Aorta (tissue), 5 donors: ENCODE measurements at places on chromosomes 16 and 17. TPM values are rescaled to one million over a fixed set of nuclear protein-coding genes. Genes with fewer than 3 reads are reported as not detected.
A peak's percentile ranks its signal among the peaks of the same experiment; 100 is the strongest.

GRCh38 chr17:75430159-75430974 lies 24.9 kb upstream of the GRB2 start:
- peak; percentile 56 for DNase-seq

DNA sequence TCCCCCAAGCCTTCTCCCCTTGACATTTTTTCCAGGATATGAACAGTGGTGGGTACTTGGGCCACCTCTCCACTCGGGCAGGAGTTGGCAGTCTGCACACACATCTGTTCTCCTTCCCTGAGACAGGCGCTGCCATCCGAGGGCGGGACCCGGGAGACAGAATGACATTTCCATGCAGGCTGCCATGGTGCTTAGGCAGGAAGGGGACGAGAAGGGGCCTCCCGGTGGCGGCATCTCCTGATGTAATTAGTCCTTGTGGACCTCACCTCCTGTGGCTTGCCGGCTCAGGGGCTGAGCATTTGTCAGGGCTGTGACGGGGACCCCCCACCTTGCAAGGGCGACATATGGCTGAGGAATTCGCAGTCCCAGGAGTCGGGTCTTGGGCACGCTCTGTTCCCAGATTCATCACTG lies 197.2 kb downstream of the FOXL1 start:
- DNase-seq, result no peak

Gene C16orf74
- not detected for polyA plus RNA-seq

DNA sequence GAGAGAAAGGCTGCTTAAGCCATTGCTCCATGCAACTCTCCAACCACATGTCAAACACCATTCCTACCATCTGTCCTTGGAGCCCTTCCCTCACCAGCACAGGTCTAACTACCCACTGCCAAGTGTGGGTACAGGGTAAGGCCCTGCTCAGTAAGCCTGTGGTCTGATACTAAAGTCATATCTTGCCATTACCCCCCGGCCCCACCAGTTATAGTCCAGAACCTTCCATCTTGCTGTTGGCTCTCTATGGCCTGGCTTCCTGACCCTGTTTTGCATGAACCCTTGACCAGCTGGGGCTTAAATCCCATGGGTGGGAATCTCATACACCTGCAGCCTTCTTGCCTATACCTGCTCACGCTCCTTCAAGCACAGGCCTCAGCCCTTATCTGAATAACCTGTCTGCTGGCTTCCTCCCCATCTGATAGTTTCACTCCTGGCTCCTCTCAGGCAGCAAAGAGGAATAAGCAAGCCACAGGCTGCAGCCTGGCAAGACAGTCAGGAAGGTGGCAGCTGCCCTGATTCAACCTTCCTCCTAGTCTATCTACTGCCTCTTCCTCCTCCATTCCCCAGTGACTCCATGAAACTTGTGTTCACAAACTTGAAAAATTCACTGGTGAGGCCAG lies 64.1 kb downstream of the ZFHX3 start:
- DNase-seq, result no peak

GRCh38 chr16:83130039-83130438 lies 503.3 kb downstream of the CDH13 start:
- DNase-seq, result no peak

GRCh38 chr17:43822570-43823190 lies 10.3 kb downstream of the MPP3 start:
- DNase-seq, result peak; percentile 36

Gene NUDT7
- 8.1 TPM for polyA plus RNA-seq

DNA sequence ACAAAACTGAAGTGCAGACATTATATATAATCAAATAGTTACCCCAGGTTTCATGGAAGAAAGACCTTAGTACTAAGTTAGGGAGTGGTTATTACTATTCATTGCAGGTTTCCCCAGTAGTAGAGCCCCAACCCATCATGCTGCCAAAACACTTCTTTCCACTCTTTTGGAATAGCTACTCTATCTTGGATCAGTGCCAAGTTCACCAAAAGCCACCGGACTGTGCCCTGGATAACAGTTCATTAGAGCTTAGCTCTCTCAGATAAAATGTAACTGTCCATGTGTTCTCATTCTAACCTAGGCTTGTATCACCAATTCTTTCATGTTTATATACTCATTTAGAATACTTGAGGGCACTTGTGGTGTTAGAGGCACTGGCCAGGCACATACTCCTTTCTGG lies 540.1 kb upstream of the C16orf82 start:
- DNase-seq, result no peak

Gene BAIAP3
- 2.6 TPM for polyA plus RNA-seq

DNA sequence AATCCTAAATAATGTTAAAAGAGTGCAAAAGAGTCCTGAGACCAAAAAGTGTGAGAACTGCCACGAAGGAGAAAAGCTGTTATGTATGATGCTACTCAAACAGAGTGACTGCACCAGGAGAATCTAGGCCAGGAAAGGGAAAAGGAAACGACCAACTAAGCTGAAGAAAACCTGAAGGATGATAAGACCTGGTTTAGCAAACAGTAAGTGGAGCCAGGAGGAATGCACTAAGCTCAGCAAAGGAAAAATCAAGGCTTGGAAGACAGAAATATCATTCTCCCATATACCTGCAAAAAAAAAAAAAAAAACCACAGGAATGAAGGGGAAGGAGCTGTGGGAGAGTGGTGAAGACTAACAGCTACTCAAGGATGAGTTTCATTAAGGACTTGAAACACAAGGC lies 21.1 kb downstream of the CMC2 start:
- DNase-seq, result no peak

DNA sequence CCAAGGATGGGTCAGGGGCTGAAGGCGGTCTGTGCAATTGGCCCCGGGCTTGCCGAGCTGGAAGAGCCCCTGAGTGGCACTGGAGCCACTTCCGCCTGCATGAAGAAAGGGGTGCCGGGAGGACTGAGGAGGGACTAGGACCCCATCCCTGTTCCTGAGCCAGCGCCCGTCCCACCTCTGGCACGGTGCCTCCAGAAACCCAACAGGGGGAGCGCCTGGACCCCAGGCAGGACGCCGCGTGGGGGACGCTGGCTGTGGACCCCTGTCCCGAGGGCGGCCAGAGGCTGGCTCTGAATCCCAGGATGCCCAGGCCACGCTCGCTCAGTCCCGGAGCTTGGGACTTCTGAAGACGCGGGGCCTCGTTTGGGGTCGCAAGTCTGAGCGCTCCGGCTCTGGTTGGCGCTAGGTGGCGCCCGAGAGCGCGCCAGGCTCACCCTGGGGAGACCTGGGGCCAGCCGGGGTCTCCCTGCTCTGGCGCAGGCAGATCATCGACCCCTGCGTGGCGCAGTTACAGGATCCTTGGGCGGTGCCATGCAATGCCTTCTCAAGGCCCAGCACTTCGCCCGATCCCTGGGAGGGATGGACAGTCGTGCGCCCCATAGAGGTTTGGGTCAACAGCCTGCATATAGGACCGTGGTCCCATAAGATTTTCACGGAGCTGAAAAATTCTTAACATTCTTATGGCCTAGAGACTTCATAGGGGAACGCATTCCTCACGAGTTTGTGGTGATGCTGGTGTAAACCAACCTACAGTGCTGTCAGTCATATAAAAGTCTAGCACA lies 58.5 kb upstream of the CREBBP start:
- DNase-seq, result peak; percentile 74

- DNase-seq, result no peak
Observed at GRCh38 chr17:20852990-20853370, 189.8 kb downstream of the USP22 start.

Gene SLC9A5
- polyA plus RNA-seq, result 2.9 TPM

DNA sequence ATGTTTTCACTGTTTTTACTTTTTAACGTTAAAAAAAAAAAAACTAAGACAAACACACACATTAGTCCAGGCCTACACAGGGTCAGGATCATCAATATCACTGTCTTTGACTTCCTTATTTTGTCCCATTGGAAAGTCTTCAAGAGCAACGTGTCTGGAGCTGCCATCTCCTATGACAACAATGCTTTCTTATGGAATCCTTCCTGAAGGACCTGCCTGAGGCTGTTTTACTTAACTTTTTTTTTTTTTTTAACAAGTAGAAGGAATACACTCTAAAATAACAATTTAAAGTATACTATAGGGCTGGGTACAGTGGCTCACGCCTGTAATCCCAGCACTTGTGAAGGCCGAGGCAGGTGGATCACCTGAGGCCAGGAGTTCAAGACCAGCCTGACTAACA lies 71.8 kb upstream of the BCAR1 start:
- no peak for DNase-seq

DNA sequence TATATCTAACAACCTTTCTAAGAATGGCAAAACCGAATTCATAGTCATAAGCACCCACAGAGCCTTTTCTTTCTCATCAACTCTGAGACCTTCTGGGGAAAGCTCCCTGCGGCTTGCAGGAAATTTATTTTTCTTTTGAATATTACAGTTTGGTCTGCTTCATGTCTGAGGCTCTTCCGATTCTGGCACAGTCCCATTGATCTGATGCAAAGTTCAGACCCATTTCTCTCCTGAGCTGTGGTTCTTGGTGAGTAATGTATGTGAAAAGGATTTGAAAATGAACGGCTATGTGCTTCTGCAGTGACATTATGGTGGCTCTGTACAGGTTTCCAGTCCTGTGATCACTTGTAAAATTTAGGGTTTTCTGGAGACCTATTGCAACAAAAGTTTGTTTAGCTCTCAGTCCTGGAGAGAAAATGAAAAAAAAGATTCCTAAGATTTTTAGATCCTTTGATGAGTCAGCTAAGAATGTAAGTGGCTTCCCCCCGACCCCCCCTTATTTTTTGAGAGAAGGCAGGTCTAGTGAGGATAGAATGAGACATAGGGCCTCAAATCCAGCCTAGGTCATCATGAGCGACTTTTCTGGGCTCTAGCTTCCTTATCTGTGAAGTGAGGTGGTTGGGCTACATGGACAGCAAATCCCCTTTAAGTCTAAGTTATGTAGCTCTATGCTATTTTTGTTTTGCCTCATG lies 4.6 kb downstream of the GAN start:
- no peak for DNase-seq

DNA sequence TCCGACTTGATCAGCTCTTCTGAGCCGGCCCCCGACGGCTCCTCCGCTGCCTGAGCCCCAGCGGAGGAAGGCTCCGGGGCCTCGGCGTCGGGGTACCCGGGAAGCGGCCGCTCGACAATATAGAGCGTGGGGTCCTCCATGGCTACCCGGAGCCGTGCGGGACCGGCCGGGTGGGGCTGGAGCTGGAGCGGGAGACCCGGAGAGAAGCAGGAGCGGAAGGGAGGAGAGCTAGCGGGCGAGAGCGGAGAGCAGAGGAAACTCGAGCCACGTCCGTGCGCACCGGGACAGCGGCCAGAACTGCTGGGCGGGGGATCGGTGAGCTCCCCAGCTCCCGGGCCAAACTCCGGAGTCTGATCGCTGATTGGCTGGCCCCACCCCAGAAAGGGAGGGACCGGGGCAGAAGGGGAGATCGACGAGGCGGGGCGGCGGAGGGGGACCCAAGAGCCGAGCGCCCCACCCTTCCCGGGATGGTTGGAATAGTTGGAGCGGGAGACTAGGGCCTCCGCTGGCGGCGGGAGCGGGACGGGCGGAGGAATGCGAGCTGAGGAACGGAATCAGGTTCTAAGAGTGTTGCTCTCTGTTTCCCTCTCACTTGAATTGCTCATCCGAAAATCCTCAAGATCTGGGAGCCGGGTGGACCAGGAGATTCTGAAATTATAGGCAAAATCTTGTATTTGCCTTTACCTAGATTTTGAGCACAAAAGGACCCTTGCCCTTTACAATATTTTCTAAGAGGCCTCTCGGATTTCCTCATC lies at the start of gene CAVIN1:
Gene CAVIN1 (minus strand): TSS at position 299 of the 755 bp plus-strand sequence. CDS start 159 bp downstream, at position 140.
- DNase-seq, result peak; percentile 100

DNA sequence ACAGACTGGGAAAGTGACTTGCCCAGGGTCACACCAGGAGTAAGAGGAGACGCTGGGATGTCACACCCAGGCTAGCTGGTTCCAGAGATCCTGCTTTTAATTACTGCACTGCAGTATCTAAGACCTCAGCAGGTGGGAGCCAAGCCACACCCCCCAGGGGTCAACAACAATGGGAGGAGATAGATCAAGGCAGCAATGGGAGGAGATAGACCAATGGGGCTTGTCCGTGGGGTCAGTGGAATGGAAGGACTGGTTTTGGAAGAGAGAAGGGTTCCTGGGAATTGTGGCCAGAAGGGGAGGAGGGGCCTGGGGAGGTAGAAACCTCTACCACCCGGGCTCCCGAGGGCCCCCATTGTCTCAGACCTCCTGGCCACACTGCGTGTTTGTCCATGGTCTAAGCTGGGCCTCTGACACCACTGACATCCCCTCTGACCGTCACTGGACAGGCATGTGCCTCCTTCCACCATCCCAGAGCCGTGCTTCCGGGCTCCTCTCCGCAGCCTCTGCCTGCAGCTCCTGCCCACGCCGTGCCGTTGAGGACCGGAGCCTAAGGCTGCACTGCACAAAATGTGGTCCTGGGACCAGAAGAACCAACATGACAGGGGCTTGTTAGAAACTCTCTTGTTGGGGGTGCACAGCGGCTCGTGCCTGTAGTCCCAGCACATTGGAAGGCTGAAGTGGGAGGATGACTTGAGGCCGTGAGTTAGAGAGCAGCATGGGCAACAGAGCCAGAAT lies 69.8 kb upstream of the RPH3AL start:
- DNase-seq, result no peak

Gene EFNB3
- polyA plus RNA-seq, result not detected

DNA sequence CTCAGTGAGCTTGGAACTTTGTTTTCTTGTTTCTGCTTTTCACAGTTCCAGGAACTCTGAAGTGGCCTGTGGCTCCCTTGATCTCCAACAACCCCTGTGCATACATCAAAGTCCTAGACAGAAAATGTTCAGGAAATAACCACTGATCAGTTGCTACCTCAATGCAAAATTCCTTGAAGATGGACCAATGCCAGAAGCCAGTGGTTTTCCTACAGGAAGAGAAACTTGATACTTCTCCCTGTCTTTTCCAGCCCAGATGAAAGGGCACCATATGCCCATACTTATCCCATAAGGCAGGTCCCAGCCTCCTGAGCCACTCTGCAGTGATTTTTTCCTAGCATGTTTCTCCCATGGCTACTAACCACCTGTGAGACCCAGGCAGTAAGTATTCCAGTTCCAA lies 12.3 kb upstream of the CDRT4 start:
- DNase-seq, result no peak

DNA sequence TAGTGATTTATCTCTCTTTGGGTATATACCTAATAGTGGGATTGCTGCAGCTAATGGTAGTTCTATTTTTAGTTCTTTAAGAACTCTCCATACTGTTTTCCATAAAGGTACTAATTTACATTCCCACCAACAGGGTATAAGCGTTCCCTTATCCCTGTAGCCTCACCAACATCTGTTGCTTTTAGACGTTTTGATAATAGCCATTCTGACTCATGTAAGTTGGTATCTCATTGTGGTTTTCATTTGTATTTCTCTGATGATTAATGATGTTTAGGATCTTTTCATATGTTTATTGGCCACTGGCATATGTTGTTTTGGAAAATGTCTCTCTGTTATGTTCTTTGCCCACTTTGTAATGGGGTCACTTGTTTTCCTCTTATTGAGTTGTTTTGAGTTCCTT lies 88.5 kb upstream of the ZNF267 start:
- DNase-seq, result no peak

Gene KRT24
- polyA plus RNA-seq, result not detected

DNA sequence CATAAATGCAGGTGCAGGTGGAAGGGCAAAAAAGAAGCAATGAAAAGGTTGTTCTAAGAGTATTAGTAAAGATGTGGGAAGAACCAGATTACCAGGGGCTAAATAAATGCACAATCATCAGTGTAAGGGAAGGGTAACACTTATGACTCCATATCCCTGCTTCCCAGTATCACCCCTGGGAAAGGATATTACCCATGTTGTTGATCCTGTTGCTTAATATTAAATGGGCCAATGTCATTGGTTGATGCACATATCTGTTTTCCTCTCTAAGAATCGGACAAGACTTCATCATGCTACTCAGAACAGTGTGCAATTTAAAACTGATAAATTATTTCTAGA lies 34.7 kb upstream of the ABCA6 start:
- DNase-seq, result no peak

Gene KCNH4
- polyA plus RNA-seq, result not detected

- peak; percentile 59 for DNase-seq
Observed at GRCh38 chr16:78925083-78925767, 675.3 kb downstream of the MAF start.

Gene SUPT4H1
- 69.1 TPM for polyA plus RNA-seq
